ENCODE measurements at places on chromosomes 1 and 21. TPM values are rescaled to one million over a fixed set of nuclear protein-coding genes. Genes with fewer than 3 reads are reported as not detected.

- no peaks in the 10 kb centered on the region for H3K27me3 ChIP-seq
- H3K4me3 ChIP-seq = no peak overlapping the region
- no peak overlapping the region for H3K27ac ChIP-seq
- no peaks in the 10 kb centered on the region for H3K4me1 ChIP-seq
- no peaks in the 10 kb centered on the region for H3K36me3 ChIP-seq
- no peak for DNase-seq
These were observed 209.5 kb downstream of the GRIK1 start for GRCh38 chr21:29730281-29730680.

DNA sequence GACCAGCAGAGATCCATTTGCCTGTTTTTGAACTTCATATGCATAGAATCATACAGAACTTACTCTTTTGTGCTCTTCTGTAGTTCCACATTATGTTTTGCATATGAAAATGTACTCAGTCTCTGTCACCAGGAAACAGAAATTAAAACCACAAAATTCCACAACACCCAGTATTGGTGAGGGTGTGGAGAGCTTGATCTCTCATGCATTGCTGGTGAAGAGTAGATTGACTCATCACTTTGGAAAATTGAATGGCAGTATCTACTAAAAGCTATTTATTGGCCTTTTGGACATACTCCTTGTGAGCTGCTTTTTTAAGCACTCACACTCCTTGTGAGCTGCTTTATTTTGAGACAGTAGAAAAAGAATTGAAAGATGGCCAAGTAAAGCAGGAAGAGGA, 43.3 kb downstream of the VTCN1 start:
- no peaks in the 10 kb centered on the region for H3K4me1 ChIP-seq
- H3K27ac ChIP-seq = no peak overlapping the region
- no peak for DNase-seq
- no peaks in the 10 kb centered on the region for H3K27me3 ChIP-seq
- no peaks in the 10 kb centered on the region for H3K36me3 ChIP-seq

DNA sequence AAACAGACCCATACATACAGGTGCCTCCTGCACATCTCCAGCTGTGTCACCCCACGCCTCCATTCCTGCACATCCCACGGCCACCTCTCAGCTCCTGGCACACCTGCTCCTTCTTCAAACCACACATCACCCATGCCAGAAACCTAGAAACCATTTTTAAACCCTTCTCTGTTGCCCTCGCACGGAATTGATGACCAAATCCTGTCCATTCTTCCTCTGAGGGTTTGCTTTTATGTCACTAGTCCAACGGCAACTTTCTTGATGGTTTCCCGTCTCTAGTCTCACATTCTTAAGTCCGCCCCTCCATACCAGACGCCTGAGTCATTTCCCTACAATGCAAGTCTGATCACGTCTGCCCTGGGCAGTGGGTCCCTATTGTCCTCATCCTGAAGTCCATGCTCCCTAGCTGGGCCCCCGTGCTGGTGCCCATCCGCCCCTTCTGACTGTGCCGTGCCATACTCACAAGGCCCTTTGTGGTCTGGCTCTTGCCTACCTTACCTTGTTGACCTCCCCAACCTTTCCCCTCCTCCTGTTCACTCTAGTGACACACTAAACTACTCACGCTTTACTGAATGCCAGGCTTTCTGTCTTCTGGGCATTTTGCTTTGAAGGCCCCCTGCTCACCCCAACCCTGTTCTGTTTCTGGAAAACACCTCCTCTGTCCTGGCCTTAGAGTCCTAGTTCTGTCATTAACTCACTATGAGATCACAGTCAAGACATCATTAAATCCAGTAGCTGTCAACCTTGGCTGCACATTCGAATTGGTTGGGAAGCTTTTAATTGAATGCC, 17.6 kb downstream of the SLC2A1 start:
- peak overlapping the region; percentile 82 for H3K27ac ChIP-seq
- no peaks in the 10 kb centered on the region for H3K27me3 ChIP-seq
- H3K4me3 ChIP-seq = no peak overlapping the region
- H3K4me1 ChIP-seq = peaks cover 92% of the 10 kb centered on the region
- DNase-seq = no peak

GRCh38 chr1:202159534-202160371, 649 bp downstream of the PTPN7 start:
- H3K27me3 ChIP-seq = no peaks in the 10 kb centered on the region
- H3K4me1 ChIP-seq = peaks cover 22% of the 10 kb centered on the region
- DNase-seq = no peak
- H3K36me3 ChIP-seq = no peaks in the 10 kb centered on the region

- H3K36me3 ChIP-seq = no peaks in the 10 kb centered on the region
- peak overlapping the region; percentile 60 for H3K27ac ChIP-seq
- H3K27me3 ChIP-seq = no peaks in the 10 kb centered on the region
- DNase-seq = no peak
- H3K4me1 ChIP-seq = no peaks in the 10 kb centered on the region
These were observed 2.6 kb downstream of the ERG start for GRCh38 chr21:38495696-38496095.

DNA sequence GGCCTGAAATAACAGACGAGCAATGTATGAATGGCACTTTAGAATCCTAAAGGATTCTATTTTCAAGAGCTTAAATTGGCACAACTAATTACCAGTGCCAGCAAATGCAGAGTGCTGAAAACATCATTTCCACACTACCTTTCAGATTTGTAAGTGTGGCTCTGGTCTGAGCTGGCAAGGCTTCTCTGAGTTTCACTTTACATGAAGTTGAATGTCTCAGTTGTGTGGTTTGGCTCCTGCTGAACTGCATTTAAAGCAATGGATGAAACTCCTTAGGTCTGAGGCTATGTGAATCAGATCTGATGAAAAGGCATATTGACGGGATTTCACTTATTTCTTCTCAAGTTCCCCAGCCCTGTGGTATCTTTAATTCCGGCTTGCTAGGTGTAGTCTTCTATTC, 114.8 kb upstream of the PTGFR start:
- H3K27me3 ChIP-seq = no peaks in the 10 kb centered on the region
- H3K4me3 ChIP-seq = no peak overlapping the region
- DNase-seq = no peak
- H3K36me3 ChIP-seq = no peaks in the 10 kb centered on the region
- H3K4me1 ChIP-seq = peaks cover 7% of the 10 kb centered on the region

DNA sequence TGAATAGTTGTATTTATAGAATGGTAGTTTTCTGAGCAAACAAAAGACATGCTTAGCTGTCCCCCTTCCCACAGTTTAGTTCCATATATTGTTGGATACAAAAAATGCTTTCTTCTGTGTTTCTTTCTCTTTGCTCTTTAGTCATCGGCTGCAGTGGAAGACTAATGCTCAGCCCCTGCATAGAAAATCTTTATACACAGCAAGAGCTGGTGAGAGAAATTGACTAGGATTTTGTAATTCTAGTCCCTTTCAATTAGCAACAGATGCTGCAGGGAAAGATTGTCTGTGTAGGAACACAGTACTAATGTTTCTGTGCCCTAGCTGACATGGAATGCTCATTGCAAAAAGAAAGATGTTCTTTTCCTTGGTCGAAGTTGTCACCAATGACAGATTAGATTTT, 200.9 kb downstream of the RPS6KC1 start:
- no peaks in the 10 kb centered on the region for H3K36me3 ChIP-seq
- no peaks in the 10 kb centered on the region for H3K4me1 ChIP-seq
- DNase-seq = no peak
- no peaks in the 10 kb centered on the region for H3K27me3 ChIP-seq
- H3K4me3 ChIP-seq = no peak overlapping the region

- DNase-seq = no peak
- H3K4me3 ChIP-seq = peak overlapping the region; percentile 61
- H3K4me1 ChIP-seq = peaks cover 27% of the 10 kb centered on the region
- no peaks in the 10 kb centered on the region for H3K36me3 ChIP-seq
- H3K27me3 ChIP-seq = no peaks in the 10 kb centered on the region
These were observed 776 bp upstream of the CADM3 start for GRCh38 chr1:159170639-159171038.

- no peaks in the 10 kb centered on the region for H3K27me3 ChIP-seq
- H3K36me3 ChIP-seq = no peaks in the 10 kb centered on the region
- no peak overlapping the region for H3K4me3 ChIP-seq
These were observed 40.8 kb upstream of the DOCK7 start for GRCh38 chr1:62728963-62729362.

- no peaks in the 10 kb centered on the region for H3K27me3 ChIP-seq
- no peak for DNase-seq
- no peak overlapping the region for H3K27ac ChIP-seq
- H3K36me3 ChIP-seq = no peaks in the 10 kb centered on the region
These were observed 52.1 kb upstream of the KANK4 start for GRCh38 chr1:62371375-62371774.

- H3K27ac ChIP-seq = no peak overlapping the region
- H3K36me3 ChIP-seq = no peaks in the 10 kb centered on the region
- no peaks in the 10 kb centered on the region for H3K27me3 ChIP-seq
- H3K4me3 ChIP-seq = no peak overlapping the region
- no peak for DNase-seq
- peaks cover 11% of the 10 kb centered on the region for H3K4me1 ChIP-seq
These were observed 25.8 kb upstream of the LRRC8C start for GRCh38 chr1:89607156-89607555.

- DNase-seq = no peak
- H3K27me3 ChIP-seq = no peaks in the 10 kb centered on the region
- no peak overlapping the region for H3K27ac ChIP-seq
- peaks cover 7% of the 10 kb centered on the region for H3K4me1 ChIP-seq
These were observed 44.8 kb downstream of the ATP6V1G3 start for GRCh38 chr1:198495631-198496030.

- H3K4me1 ChIP-seq = no peaks in the 10 kb centered on the region
- H3K4me3 ChIP-seq = no peak overlapping the region
- no peak for DNase-seq
These were observed 77.2 kb upstream of the TARDBP start for GRCh38 chr1:10935246-10935645.

- no peak for DNase-seq
- H3K27me3 ChIP-seq = no peaks in the 10 kb centered on the region
- no peak overlapping the region for H3K27ac ChIP-seq
- no peaks in the 10 kb centered on the region for H3K4me1 ChIP-seq
These were observed 6.5 kb downstream of the CTRC start for GRCh38 chr1:15444468-15445389.

GRCh38 chr1:193504920-193505319, 318.5 kb upstream of the B3GALT2 start:
- H3K27me3 ChIP-seq = no peaks in the 10 kb centered on the region
- H3K4me3 ChIP-seq = no peak overlapping the region
- no peak overlapping the region for H3K27ac ChIP-seq
- H3K36me3 ChIP-seq = no peaks in the 10 kb centered on the region

DNA sequence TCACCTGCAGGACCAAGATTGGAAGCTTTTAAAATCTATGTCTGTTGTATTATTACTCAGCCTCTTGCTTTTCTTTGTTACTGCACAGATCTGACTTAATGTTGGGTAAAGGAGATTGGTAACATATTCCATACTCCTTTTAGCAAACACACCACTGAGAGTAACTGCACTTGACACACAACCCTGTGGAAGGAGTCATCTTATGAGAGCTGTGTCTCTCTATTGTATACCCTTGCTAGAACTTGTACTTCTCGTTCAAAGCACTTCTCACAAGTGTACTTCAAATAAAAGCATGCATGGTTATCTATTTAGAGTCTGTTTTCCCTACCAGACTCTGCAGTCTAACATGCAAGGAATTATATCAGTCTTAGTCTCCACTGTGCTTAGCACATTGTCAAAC, 813.4 kb downstream of the ADGRL2 start:
- H3K27ac ChIP-seq = no peak overlapping the region
- H3K27me3 ChIP-seq = no peaks in the 10 kb centered on the region
- DNase-seq = no peak
- H3K36me3 ChIP-seq = no peaks in the 10 kb centered on the region

DNA sequence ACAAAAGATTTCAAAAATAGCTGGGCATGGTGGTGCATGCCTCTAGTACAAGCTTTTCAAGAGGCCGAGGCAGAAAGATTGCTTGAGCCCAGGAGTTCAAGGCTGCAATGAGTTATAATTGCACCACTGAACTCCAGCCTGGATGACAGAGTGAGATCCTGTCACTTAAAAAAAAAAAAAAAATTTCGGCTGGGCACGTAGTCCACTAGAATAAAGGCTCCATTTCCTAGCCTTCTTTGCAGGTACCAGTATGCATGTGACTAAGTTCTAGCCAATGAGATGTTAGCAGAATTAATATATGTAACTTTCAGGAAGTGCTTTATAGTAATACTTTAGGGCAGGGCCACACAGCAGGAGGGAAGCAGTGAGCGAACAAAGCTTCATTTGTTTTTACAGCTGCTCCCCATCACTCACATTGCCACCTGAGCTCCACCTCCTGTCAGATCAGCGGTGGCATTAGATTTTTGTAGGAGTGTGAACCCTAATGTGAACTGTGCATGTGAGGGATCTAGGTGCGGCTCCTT, 28.8 kb upstream of the SYDE2 start:
- no peak overlapping the region for H3K27ac ChIP-seq
- no peaks in the 10 kb centered on the region for H3K36me3 ChIP-seq
- peaks cover 1% of the 10 kb centered on the region for H3K4me1 ChIP-seq
- no peaks in the 10 kb centered on the region for H3K27me3 ChIP-seq

DNA sequence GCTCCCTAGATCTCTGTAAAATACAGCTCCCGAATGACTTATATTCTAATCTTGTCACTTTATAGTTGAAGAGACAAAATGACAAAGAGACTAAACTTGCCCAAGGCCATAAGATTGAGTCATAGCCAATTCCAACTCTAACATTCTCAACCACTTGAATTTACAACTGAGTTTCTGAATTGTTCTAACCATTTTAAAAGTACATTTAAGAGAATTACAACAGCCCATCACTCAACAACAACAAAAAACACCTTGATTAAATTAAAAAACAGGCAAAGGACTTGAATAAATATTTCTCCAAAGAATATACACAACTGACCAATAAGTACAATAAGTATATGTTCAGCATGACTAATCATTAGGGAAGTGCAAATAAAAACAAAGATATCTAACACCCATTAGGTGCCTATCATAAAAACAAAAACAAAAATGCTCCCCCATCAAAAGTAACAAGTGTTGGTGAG, 8.7 kb upstream of the ADCY10 start:
- no peak overlapping the region for H3K27ac ChIP-seq
- DNase-seq = no peak
- peaks cover 4% of the 10 kb centered on the region for H3K4me1 ChIP-seq

Gene EBNA1BP2
- 43.5 TPM for total RNA-seq

Gene ADAMTS5
- 20.4 TPM for total RNA-seq

Gene RNU1-2
- total RNA-seq = 19,908 TPM

Gene PLPP3
- 236 TPM for total RNA-seq

Gene PIGR
- 0.25 TPM for total RNA-seq

Gene SH3D21
- 17.2 TPM for total RNA-seq

Gene F3
- 63.6 TPM for total RNA-seq

Gene MROH9
- total RNA-seq = not detected

Gene NECTIN4
- total RNA-seq = 42.7 TPM

Gene REN
- not detected for total RNA-seq

Gene NHLH1
- not detected for total RNA-seq

Gene FCGR3B
- 2.5 TPM for total RNA-seq

Gene NCAM2
- total RNA-seq = 4.7 TPM

Gene SKI
- 53.8 TPM for total RNA-seq

Gene ST6GALNAC3
- total RNA-seq = 21.1 TPM

Gene AKR7A3
- total RNA-seq = 4.2 TPM
